ENCODE measurements at places on chromosomes 6 and 20.

GRCh38 chr6:163806755-163807499 lies 392.4 kb downstream of the QKI start:
- no peak for DNase-seq

DNA sequence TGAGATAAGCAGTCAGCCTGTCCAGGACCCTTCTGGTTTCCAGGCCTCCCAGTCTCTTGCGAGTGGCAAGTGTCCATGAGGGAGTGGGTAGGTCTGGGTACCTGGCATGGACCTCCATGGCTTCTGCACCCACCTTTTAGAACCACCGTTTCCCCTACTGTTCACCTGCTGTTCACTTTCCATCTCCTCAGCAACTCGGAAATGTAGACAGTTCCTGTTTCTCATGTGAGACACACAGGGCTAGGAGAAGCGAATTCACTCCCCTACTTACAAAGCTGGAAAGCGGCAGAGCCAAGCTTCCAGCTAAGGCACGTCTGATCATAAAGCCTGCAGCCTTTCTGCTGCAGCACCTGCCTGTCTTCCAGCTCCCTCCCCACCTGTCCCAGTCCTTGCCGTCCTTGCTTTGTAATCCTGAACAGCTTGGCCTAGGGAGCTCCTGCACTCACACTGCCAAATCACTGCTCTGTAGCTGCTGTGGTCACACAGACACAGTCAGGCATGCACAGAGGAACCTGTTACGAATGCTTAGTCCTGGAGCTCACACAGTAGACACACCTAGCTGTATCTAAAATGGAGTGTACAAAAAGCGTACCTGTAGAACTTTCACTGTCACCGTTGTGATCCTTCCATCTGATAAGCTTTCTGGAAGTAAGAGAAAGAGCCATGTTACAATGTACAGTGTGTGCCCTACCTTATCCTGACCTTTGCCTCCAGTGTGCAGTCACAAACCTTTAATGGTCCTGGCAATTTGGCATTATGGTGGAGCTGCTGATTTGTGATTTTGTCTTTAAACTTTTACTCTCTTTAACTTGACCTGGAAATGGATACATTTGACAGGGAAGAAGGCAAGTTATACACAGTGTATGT lies 294.1 kb downstream of the NRN1 start:
- DNase-seq = no peak

DNA sequence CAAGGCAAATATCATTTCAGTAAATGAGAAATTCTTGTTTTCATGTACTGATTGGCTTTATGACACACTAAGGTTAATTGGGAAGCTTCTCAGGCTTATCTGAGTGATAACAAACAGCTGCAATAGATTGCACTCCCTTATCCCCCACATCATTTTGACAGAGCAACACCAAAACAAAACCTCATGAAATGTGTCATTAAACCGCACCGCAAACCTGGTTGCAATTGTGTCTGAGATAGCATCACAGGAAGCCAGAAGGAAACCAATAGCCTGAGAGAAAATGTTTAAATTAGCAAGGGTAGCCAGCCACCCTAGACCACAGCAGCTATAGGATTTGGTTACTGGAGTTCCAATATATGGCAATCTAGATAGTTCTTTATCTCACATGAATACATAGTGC lies 31.6 kb upstream of the LAMA4 start:
- no peak for DNase-seq

DNA sequence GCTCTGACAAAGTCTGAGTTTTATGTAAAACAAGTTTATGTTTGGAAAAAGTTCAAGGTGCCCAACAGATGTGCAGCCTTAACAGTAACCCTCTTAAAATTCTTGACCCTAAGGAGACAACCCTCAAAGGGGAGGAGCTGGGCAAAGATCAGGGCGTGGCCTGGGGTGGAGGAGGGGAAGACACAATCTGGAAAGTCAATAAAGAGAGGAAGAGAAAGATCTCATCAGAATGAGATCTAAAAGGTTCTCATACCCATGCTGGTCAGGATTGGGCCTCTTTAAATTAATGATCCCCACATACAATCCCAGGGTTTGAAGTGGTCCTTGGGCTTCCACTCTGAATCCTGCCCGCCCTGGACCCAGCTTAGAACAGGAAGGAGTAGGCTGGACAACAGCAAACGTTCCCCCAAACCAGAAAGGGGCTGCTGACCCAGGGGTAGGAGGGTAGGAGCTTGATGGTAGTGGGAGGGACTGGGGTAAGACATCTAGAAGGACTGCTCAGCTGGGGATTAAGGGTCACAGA lies 33.0 kb downstream of the FOXP4 start:
- DNase-seq = no peak

- DNase-seq = no peak
Observed at GRCh38 chr6:130615816-130616215, 211.4 kb upstream of the SMLR1 start.

DNA sequence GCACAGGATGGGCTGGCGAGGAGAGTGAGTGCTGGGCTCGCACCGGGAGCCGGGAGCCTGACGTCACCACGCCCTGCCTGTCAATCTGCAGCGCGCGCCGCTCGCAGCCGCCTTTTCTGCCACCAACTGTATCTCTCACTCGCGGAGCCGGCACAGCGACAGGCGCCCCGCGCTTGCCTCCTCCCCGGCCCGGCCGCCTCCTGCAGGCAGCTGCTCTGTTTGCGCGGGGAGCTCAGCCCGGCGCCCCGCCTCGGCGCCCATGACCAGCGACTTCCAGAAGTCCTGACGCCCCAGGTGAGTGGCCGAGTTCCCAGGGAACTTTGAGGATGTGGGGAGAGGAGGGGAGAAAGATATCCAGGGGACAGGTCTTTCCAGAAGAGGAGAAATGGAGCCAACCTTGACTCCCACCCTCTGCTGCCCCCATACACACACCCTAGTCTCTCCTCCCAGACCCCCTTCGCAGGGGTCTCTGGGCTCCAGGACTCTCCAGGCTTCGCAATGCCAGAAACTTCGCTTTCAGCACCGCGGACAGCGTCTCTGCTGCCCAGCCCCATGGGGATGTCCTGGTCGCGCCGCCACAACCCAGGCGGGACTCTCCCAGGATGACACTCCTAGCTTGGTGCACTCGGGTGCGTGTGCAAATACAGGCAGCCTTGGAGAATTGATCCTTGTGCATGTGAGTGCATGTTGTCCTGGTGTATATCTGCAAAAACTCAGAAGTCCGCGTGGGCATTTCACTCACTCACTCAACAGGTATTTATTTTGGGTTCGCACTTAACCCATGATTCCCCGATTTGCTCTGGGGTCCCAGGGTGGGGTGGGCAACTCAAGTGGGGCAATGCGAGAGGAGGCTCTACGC lies at the start of gene GPR6:
GPR6 (plus strand) TSS at position 138 of the 859 bp plus-strand sequence. CDS start 802 bp downstream, outside the sequence.
- DNase-seq = peak; percentile 58

- no peak for DNase-seq
Observed at GRCh38 chr6:167975458-167975857, 22.0 kb upstream of the KIF25 start.

DNA sequence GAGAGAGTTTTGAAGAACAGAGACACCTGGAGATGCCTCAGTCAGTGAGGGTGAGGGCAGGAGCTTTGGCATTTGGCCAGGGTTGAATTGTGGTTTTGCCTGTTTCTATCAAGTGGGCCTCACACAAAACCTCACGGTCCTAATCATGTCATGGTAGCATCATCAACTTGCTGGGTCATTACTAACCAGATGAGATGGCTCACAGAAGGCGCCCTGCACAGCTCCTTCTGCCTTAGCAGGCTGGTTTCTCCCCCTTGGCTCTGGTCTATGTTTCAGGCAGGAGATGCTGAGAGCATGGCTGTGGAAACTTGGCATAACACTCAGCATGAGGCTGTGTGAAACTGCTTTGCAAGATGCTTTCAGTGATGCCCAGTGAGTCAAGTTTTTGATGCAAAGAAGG lies 99.3 kb downstream of the LRRC1 start:
- DNase-seq = no peak

GRCh38 chr6:109474995-109475394 lies 8.0 kb downstream of the ZBTB24 start:
- DNase-seq = no peak

DNA sequence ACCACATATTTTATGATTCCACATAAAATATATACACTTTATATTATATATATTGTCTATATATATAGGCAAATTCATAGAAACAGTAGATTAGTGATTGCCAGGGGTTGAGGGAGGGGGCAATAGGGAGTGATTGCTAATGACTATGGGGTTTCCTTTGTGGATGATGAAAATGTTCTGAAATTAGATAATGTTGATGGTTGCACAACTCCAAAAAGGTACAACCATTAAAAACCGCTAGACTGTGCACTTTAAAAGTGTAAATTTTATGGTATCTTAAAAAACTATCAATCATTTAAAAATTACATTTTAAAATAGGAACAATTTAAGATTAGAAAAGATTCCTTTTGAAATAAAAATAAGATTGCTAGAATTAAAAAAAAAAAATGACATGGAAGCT lies 23.8 kb upstream of the CEP85L start:
- DNase-seq = no peak

GRCh38 chr6:120405947-120406346 lies 928.3 kb downstream of the TBC1D32 start:
- DNase-seq = no peak

DNA sequence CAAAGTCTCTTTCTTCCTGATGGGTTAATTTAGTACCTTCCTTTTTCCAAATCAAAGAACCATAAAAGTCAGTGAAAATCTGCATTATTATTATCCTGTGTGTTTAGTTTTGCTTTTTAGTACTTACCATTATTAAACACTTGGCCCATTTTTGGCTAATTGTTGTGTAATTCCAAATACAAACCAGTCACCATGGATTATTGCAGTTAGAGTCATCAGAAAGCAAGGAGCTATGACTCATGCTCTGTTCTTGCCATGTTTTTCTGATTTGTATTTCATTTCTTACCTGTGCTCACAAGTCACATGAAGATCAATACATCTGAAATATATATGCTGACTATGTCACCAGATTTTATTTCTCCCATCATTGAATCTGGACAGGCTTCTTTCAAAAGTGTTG lies 31.3 kb downstream of the SLC22A3 start:
- no peak for DNase-seq

DNA sequence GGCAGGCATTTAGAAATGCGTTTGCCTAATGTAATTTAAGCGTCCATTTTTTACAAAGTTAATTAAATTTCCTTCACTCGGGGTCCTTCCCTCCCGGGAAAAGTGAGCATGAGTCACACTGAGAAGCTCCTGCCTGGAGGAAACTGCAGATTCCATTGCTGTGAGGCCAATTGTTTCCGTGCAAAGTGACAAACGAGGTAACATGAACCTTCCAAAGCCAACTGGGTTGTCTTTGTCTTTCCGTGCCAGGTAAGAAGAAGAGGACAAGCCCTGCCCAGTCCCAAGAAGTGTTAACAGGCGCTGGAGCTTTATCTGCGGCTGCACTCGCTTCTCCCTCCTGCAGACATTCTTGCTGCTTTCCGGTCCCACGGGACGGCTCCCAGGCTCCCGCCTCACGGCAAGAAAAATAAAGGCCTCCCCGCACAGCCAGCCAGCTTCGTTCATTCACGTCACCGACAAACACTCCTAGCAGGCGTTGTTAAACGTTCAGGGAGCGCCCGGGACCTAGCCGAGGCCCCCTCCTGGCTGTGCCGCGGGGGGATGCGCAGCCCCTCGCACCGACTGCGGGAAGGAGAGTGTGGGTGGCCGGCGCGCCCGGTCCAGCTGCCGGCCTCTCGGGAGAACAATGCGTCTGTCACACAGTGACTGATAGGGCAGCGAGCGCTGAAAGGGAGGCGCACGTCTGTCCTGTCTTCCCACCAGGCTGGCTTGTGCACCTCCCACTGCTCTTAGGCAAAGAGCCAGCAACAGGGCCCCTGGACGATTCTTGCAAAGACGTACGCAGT lies 61.5 kb upstream of the HDDC2 start:
- DNase-seq = no peak

GRCh38 chr20:8602389-8603116 lies 466.3 kb upstream of the PLCB4 start:
- DNase-seq = no peak

- no peak for DNase-seq
Observed at GRCh38 chr6:158867381-158868121, 48.4 kb upstream of the EZR start.

- no peak for DNase-seq
Observed at GRCh38 chr6:39952167-39952566, 17.9 kb upstream of the MOCS1 start.

DNA sequence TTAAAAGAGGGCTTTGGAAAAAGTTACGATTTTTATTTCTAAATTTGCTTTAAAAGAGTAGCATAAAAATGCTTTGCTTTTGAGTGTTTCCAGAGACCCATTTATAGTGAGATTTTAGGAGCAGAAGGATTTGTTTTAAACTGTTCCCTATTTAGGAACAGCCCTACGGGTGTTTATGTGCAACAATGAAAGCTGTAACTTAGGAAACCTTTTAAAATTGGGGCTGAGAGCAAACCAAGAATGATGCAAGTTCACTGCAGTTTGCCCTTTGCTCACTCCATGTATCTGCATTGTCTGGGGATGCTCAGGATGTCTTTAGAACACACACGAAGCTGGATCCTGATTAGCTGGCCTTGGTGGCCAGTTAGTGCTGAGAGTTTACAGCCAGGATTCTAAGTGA lies 40.9 kb downstream of the GHRH start:
- DNase-seq = no peak

DNA sequence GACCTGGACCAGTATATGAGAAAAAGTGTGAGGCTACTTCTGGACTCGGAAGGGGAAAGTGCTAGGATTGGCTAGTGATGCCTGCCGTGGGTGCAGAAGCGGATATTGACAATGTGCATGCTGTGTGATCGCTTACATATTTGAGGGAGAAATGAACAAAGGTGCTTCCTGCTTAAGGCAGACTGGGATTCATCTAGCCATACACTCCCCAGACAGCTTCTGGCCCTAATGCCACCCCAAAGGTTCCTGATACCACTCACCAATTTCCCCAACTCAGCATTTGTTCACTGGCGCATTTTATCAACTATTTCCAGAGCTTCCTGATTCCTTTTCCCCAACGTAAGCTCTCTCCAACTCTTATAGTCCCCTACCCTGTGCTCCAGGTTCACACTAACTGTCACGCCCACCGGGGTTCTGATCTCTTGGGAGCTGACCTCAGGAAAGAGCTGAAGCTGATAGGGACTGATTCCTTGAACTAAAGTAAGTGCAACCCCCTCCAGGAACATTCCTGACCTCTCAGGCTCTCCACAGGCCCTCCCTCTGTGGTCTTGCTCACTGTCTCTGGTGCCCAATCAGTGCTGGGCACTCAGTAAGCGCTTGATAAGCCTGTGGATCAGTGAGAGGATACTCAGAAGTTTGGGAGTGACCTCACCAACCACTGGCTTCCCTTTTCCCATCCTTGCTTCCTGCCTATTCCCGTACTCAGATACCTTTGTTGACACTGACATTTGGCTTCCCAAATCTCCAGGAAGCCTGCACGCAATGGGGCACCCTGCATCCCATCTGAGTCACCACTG lies 73.3 kb downstream of the MRPL14 start:
- no peak for DNase-seq

- no peak for DNase-seq
Observed at GRCh38 chr20:9831032-9831431, 7.8 kb downstream of the PAK5 start.
